ENCODE measurements at places on chromosomes 7 and 10.

DNA sequence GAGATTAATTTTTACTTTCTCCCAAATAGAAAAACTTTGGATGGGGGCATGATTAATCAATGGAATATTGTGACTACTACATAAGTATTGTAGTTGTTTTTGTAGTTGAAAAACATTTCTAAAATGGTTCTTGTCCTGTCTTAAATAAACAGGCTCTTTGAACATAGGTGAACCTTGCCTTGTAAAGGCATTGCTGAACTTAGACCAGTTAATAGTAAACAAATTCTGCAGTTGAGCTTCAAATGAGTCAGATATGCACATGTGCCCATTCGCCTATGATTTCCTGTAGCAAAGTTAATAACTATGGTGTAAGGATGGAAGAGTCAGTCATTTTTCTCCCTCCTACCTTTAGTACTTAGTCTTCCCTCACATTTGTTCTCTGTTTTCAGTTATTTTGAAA is 22.6 kb downstream of the CUTC start:
- no peak for DNase-seq

DNA sequence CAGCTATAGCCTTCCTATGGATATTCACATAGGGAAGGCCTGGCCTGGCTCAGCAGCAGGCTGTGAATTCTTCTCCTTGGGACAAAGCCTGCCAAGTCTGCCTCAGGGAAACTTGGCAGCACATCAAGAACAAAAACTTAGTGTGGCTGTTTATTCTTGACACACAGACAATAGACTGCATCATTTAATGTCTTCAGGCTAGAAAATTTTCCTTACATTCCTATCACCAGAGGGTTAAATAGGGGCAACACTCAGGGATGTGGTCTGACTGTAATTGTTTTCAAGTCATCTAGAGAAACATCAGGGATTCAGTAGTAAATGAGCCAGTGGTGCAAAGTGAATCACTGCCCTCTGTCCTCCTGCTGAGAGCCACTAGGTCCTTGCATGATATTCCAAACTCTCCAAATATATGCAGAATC is 137.3 kb downstream of the SEMA3C start:
- DNase-seq: no peak

GRCh38 chr7:47183862-47184590 is 397.9 kb downstream of the TNS3 start:
- DNase-seq: no peak

GRCh38 chr10:43202657-43203447 is 64.0 kb downstream of the RASGEF1A start:
- DNase-seq: no peak

GRCh38 chr10:111102359-111102837 is 25.6 kb downstream of the ADRA2A start:
- no peak for DNase-seq

DNA sequence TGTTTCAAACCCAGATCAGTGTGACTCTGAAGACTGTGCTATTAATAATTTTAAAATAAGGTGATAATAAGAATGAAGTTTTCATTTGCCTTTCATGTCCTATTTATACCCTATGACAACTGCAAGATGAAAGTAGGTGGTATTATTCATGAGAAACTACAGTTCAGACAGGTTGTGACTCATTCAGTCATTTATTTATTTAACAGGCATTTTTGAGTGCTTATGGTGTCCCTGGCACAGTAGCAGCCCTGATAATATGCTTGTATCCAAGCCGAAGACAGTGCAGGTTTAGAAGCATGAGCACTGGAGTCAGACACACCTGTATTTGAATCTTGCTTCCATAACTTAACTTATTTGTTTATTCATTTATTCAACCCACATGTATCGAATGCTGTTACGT is 87.1 kb downstream of the FZD1 start:
- no peak for DNase-seq

- no peak for DNase-seq
These were observed 944 bp downstream of the PCOLCE start for GRCh38 chr7:100602889-100603725.

GRCh38 chr7:72337390-72338167 is 74.6 kb downstream of the CALN1 start:
- no peak for DNase-seq

DNA sequence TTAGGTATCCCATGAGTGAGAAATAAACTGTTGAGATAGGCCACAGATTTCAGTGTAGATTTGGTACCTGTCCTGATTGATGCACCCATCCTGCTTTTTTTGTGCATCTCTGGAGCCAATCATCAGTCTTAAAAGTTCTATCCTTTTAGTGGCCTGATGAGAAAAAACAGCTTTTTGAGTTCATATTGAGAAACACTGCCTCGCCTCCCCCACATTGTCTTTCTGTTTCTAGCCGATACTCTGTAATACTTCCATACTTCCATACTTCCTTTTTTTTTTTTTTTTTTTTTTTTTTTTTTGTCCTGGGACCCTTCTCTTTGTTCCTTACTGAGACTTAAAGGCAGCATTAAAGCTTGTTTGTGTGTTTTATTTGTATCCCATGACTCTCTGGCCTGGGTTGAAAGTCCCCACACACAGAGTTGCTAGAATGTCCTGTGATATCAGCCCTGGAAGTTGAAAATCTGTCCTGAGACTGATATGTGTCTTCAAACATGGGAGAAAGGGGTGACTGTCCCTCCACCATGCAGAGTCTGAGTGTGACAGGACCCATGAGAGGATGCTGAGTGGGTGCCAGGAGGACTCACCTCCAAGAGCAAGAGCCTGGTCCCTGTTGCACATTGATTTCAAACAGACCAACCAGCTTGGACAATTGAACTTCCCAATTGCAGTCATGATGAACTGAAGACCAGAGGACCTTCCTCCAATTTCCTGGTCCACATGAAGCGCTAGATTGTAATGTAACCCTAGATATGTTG is 5.7 kb downstream of the ZNF22 start:
- no peak for DNase-seq

DNA sequence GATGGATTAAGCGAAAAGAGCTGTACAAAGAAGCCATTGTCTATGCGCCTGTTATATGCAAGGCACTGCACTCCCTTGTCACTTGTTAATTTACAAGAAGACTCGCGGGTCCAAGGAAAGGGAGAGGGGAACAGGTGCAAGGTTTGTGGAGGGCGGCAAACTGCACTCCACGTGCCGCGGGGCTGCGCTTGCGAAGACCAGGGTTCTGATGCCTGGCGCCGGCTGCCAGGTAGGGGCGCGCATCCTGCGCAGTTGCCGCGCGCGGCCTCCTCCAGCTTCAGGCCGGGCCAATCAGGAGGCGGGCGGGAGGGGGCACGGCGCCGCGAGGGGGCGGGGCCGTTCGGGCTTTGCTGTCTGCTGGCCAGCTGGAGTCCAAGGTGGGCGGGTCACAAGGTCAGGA is 140.6 kb upstream of the PALS2 start:
- no peak for DNase-seq

GRCh38 chr7:159061674-159062212 is 82.9 kb downstream of the VIPR2 start:
- DNase-seq: no peak

Measured in stimulated activated CD4-positive, alpha-beta T cell treated with anti-CD3 and anti-CD28 coated beads, Interleukin-1b, Interleukin-23, amount 100 ng/mL, for 24 hours (primary cell).